ENCODE measurements at places on chromosomes 11 and 22.
A peak's percentile ranks its signal among the peaks of the same experiment; 100 is the strongest.

DNA sequence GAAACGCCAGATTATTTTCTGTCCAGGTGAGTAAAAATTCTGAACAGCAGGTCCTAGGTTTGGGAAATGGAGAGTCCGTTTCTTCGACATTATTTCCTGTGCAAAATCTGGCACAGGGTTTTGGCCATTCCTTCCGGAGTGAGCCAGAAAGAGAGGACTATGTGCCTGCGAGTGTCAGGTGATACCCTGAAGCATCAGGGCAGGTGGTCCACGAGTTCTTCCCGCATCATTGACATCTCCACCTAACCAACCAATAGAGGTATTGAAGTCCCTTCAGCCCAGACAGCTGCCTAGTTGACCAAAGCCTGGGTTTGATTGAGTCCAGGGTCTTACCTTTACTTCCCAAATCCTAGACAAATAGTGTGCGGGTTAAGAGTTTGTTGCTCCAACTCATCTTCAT is 808 bp downstream of the SNAP29 start:
- no peak for DNase-seq

- peak; percentile 24 for DNase-seq
These were observed 12.5 kb upstream of the SMIM35 start for GRCh38 chr11:118098996-118099837.

DNA sequence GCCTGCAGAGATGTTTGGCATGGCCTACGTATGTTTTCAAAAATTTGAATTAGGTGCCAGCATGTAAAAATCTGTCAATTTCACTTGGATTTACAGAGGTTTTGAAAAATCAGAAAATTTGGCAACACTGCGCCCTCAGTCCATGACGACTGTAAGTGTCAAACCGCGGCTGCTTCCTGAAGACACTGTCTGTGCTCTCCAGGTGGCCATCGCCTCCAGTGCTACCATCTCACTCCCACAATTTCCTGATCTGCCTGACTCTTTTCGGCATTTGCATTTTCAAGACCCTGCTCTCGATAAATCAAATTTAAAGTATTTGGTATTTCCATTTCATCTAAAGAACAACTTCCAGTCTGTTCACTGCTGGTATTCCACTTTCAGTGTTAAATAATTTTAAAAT is 34.6 kb downstream of the VSIG10L2 start:
- DNase-seq, result peak; percentile 12

GRCh38 chr22:22378446-22379415 is 129.8 kb downstream of the ZNF280B start:
- no peak for DNase-seq

DNA sequence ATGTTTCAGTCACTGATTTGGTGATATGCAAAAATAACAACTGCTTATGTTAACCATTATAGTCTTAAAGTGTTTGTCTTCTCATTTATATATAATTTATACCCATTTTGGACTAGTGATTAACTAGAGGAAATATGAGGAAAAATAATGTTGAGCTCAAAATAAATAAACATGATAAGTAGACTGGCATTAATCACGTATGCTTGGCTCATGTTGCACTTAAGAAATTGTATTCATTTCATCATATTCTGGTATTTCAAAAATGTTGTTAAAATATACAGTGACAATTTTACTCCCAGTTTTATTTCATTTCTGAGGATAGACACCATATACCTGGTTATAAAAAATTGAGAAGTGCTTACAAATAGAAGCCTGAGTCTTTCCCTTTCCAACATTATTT is 3.8 kb upstream of the OR10D3 start:
- no peak for DNase-seq

DNA sequence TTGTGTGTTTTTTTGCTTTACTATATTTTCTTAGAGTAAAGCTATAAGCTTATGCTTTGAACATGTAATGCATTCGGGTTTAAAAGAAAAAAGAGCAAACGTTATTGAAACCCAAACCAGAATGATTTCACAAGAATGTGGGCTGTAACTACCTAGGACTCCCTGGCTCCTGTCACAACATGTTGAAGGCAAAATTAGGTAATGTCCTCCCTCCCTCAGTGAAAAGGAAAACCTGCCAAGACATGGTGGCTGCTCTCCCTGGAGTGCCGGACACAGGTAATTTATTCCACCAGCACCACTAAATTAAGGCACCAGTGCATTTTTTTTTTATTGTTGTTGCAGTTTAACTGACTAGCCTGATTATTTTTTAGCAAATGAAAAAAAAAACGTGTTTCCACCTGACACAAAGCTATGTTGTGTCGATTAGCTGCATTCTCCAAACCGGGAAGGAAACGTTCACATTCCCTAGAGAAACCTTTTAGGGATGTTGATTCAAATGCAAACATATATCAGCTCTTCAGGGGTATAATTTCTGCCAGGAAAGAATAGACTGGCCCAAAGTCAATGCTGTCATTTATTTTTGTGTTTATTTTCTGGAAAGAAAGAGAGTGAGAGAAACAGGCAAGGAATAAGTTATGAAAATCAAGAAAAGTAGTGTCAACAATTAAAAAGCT is 134.6 kb downstream of the CCDC34 start:
- DNase-seq, result no peak

- no peak for DNase-seq
These were observed 59.6 kb upstream of the PPARA start for GRCh38 chr22:46090631-46091201.

GRCh38 chr22:23263651-23264555 is 83.6 kb downstream of the BCR start:
- DNase-seq, result no peak

DNA sequence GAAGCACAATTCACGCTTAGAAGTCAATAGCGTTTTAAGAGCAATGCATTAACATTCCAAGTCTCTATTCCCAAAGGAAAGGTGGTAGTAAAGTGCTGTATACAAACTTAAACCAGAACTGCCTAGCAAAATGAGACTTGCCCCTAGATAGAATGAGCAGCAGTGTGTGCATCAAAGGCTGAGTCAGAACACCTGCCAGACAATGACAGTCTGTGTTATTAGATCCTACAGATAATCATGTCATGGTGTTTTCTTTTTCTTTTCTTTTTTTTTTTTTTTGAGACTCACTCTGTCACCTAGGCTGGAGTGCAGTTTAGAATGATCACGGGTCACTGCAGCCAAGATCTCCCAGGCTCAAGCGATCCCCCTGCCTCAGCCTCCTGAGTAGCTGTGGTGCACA is 1.6 kb downstream of the RTCB start:
- no peak for DNase-seq

DNA sequence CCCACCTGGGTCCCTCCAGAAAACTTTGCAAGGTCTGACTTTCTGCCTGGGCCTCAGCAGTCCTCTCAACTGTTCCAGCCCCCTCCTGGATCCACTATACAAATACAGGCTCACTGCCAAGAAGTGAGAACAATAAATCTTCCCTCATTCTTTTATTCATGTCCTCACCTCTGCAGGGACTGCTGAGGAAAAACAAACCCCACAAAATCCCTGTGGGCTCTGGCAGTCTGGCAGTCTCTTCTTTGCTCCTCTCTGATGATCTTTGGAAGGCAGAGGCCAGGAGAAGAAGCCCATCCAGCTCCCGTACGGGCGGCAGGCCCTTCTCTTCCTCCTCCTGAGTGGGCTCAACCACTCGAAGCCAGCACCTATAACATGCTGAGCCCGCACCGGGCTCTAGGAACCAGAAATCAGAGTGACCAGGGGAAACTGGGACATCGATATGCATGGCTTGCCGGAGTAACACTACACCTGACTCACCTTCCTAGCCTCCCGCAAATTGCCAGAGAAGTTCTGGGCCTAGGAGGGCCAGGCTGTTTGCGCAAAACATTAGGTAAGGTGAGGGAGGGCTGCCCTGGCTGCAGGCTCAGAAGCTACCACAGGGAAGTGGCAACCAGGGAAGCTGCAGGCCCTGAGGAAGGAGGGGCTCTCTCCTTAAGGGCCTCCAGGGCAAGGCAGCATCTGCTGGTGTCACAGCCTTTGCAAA is 24.2 kb downstream of the TMPRSS5 start:
- no peak for DNase-seq

DNA sequence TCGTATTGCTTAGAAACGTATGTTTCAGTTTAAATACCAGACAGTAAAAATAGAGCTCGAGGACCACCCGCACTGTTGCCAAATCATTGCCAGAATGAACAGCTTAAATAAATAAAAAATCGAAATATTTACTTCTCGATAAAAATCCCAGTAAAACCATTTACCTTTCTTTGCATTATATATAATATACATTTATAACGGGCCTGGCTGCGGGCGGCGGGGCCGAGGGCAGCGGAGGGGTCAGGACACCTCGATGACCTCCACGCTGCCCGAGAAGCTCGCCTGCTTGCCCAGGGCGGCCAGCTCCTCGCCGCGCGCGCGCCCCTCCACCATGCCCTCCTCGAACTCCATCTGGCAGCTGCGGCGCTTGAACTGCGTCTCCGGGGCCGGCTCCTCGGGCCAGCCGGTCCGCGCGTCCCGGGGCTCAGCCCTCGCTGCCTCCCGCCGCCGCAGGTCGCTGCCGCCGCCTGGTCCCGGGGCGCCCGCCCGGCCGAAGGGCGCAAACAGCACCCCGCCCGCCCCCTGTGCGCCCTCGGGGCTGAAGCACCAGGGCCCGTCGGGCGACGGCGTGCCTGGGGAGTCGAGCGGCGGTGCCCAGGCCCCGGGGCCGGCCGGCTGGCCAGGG is 15.7 kb downstream of the DUSP8 start:
- DNase-seq, result no peak
